ENCODE measurements at places on chromosomes 1 and 21. TPM values are rescaled to one million over a fixed set of nuclear protein-coding genes. Genes with fewer than 3 reads are reported as not detected.

GRCh38 chr1:10901891-10902805 lies 105.7 kb upstream of the CASZ1 start:
- DNase-seq: no peak

- DNase-seq: peak; percentile 40
Observed at GRCh38 chr21:45550522-45551210, 8.4 kb upstream of the SLC19A1 start.

Gene WASF2
- total RNA-seq: 106 TPM

DNA sequence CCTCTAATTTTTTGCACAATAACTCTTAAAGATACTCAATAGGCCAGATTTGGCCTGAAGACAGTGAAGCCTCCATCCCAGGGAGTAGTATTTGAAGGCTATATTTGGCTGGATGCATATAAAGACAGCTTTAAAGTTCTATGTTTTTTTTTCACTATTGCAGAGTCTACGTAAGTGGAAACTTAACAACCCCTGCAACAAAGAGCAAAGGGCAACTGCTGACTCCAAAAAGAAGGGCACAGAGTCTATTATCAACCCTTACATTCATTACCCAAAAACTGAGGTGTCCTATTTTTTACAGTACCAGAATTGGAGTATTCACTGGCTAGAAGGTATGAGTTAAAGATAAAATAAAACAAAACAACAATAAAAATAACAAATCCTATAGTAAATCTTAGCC lies 329.8 kb upstream of the PKN2 start:
- no peak for DNase-seq

- no peak for DNase-seq
Observed at GRCh38 chr21:26140164-26140579, 30.4 kb downstream of the APP start.

Data from OCI-LY7 (cell line).